ENCODE measurements at places on chromosomes 2 and 18. TPM values are rescaled to one million over a fixed set of nuclear protein-coding genes. Genes with fewer than 3 reads are reported as not detected.

Gene ACTR2
- 430 TPM for total RNA-seq

Gene RAB6C
- total RNA-seq, result not detected

Gene VIL1
- total RNA-seq, result 0.27 TPM

Gene NMS
- total RNA-seq, result not detected

Gene ABCG8
- total RNA-seq, result not detected

Gene REG3A
- total RNA-seq, result not detected

Gene FOXI3
- not detected for total RNA-seq

Gene KIF5C
- total RNA-seq, result 18.3 TPM

Gene REG1A
- not detected for total RNA-seq

Gene POTEI
- total RNA-seq, result not detected

Gene CD8B
- total RNA-seq, result 2.8 TPM

Gene ANO7
- 0.61 TPM for total RNA-seq

Gene YES1
- total RNA-seq, result 11.2 TPM

Gene L3MBTL4
- total RNA-seq, result 1.1 TPM

Gene BOLL
- total RNA-seq, result not detected

Gene C18orf54
- 11.7 TPM for total RNA-seq

Gene MAP4K3
- total RNA-seq, result 7.2 TPM

Gene EVX2
- not detected for total RNA-seq

Gene PPP4R1
- 48.9 TPM for total RNA-seq

Gene DLX1
- not detected for total RNA-seq

Gene C1QL2
- not detected for total RNA-seq

Gene IL36B
- total RNA-seq, result not detected

Gene CNTNAP5
- not detected for total RNA-seq

Gene TMEM169
- 2.1 TPM for total RNA-seq

Gene TXNDC2
- total RNA-seq, result not detected

Gene RNF152
- total RNA-seq, result 0.05 TPM

Gene FIGN
- not detected for total RNA-seq

Gene CPO
- total RNA-seq, result not detected

Gene IL1R2
- total RNA-seq, result 1.4 TPM

Gene DUSP19
- 0.73 TPM for total RNA-seq

Gene POTEJ
- total RNA-seq, result not detected

Gene NOL4
- total RNA-seq, result not detected

Gene MEP1B
- 0.10 TPM for total RNA-seq

Gene DSC1
- not detected for total RNA-seq

Gene PRR30
- not detected for total RNA-seq

Gene SANBR
- total RNA-seq, result 5.6 TPM

Gene SLC35F5
- total RNA-seq, result 20.5 TPM

Gene SLC4A3
- total RNA-seq, result not detected

Gene CTAGE1
- not detected for total RNA-seq

Gene SNTG2
- total RNA-seq, result not detected

Gene USP14
- 77.7 TPM for total RNA-seq

Gene CELF4
- not detected for total RNA-seq

Gene SPATS2L
- total RNA-seq, result 44.2 TPM

Gene SLC38A11
- not detected for total RNA-seq

Gene LIMS1
- 82.2 TPM for total RNA-seq

Gene TEX44
- not detected for total RNA-seq

Gene SERPINB13
- not detected for total RNA-seq

Gene TDRD15
- not detected for total RNA-seq

Gene DARS1
- 109 TPM for total RNA-seq

Gene CDH7
- not detected for total RNA-seq

Gene OSBPL6
- total RNA-seq, result 1.1 TPM

Gene EGR4
- total RNA-seq, result 0.27 TPM

Gene ASAP2
- total RNA-seq, result 0.20 TPM

Gene INO80C
- 28.6 TPM for total RNA-seq

Gene PRKAG3
- not detected for total RNA-seq

All from T-helper 1 cell treated with Interleukin-12 subunit alpha and Interleukin-12 subunit beta and Interleukin-4 antibody, amounts not matched to agents 30 ng/mL and 1 ng/mL, for 36 hours (primary cell).